ENCODE measurements at places on chromosomes 7 and 10. TPM values are rescaled to one million over a fixed set of nuclear protein-coding genes. Genes with fewer than 3 reads are reported as not detected.

The SORCS1 gene
- total RNA-seq: not detected

DNA sequence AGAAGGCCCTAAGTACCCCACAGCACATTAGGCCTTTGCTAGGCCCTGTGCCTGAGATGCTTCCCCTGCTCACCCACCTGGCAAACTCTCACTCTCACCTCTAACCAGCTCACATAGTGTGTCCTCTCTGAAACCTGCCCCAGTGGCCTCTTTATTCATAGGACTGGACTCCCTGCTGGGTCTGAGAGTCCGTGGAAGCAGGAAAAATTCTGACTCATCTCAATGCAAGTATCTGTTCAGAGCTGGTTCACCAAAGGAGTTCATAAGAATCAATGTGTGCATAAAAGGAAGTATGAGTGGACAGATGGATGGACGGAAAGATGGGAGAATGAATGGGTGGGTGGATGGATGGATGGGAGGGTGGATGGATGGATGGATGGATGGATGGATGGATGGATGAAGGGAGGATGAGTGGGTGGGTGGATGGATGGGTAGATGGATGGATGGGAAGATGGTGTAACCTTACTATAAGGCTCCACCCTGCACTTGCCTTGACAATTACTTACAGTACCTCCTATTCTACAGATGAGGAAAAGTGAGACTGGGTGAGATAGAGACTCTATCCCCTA is 111.2 kb upstream of the ZMIZ1 start:
- DNase-seq: no peak
- no peak overlapping the region for H3K4me3 ChIP-seq
- no peak overlapping the region for H3K27ac ChIP-seq
- no peaks in the 10 kb centered on the region for H3K27me3 ChIP-seq

The CYP3A4 gene
- not detected for total RNA-seq

DNA sequence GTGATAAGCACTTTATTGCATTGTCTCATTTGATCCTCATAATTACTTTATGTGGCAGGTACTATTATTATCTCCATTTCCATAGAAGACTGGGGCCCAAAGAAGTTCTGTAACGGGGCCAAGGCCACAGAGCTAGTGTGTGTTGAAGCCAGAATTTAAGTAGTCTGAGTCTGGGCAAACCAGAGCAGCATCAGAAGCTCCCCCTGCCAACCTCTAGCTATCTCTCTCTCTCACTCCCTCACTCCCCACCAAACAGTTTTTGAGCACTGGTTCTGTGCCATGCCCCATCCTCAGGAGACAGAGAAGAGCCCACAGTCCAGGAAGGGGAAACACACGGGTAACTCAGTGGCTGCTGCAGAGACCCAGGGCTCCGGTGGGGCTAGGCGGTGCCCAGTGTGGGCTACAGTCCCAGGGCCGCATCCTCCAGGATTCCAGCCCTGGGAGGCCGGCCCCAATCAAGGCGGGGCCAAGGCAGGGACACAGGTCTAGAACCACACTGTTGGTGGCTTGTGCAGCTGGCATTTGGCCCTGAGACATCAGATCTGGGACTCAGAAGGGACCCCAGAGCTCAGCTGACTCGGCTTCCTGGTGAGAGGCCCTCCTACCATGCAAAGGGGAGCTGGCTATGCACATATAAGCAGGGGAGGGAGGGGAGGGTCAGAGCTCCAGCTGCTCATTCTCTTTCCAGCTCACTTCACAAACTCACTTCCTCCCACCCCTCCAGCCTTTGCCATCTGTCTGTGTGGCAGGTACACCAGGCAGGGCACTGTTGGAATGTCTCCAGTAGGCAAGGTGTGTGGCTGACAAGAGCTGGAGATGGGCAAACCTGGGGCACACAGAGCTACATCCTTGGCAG is 34.4 kb downstream of the COL13A1 start:
- no peaks in the 10 kb centered on the region for H3K4me1 ChIP-seq
- H3K27ac ChIP-seq: no peak overlapping the region
- no peaks in the 10 kb centered on the region for H3K36me3 ChIP-seq
- DNase-seq: no peak
- no peaks in the 10 kb centered on the region for H3K27me3 ChIP-seq

DNA sequence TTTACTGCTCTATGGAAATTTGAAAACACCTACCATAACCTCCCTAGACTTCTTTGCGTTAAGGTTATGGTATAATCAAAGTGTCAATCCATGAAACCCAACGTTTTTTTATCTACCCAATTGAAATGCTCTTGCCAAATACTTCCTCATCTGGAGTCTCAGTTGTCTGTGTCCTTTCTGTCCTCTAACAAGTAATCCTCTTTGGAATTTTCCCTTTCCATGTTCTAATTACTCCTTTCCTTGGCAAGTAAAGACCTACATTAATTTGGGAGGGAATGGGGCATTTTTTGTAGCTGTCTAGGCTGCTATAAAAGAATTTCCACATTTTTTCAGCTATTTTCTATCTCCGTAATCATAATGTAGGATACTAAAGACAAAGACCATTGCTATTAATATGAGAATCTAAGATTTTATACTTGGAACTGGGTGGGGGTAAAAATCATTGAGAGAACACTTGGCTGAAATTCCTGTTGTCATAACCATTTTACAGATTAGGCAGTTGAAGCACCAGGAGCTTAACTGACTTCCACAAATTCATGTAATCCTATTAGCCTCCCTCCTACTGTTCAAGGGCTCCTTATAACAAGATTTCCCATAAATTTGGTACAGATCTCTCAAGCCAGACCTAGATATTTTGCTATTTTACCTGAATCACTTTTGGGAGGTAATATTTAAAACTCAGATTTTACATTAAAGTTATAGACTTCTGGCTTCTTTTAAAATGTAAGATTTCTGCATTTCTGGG is 1307.6 kb downstream of the XPNPEP1 start:
- H3K4me3 ChIP-seq: no peak overlapping the region
- no peak for DNase-seq
- no peak overlapping the region for H3K27ac ChIP-seq
- H3K4me1 ChIP-seq: no peaks in the 10 kb centered on the region
- H3K27me3 ChIP-seq: no peaks in the 10 kb centered on the region

The RAMP3 gene
- 7.1 TPM for total RNA-seq

DNA sequence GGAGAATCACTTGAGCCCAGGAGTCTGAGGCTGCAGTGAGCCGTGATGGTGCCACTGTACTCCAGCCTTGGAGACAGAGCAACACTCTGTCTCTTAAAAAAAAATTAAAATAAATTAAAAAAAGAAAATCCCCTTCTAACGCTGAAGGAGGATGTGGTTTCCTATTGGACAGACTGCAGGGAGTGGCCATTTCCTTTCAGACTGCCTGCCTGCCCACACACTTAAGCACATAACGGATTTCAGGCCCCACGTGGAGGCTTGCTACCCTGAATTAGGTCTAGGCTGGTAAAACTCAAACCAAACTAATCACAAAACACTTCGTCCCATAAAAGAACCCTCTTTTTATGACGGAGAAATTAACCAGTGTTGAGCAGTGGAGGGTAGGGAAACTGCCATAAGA is 34.0 kb downstream of the GATA3 start:
- DNase-seq: no peak
- no peaks in the 10 kb centered on the region for H3K27me3 ChIP-seq
- H3K4me3 ChIP-seq: no peak overlapping the region
- no peaks in the 10 kb centered on the region for H3K36me3 ChIP-seq
- H3K27ac ChIP-seq: no peak overlapping the region

GRCh38 chr10:131586958-131587357 is 275.4 kb upstream of the TCERG1L start:
- no peak overlapping the region for H3K27ac ChIP-seq
- no peaks in the 10 kb centered on the region for H3K4me1 ChIP-seq
- no peak overlapping the region for H3K4me3 ChIP-seq
- H3K27me3 ChIP-seq: peaks cover 11% of the 10 kb centered on the region
- no peak for DNase-seq
- H3K36me3 ChIP-seq: no peaks in the 10 kb centered on the region

- H3K27me3 ChIP-seq: no peaks in the 10 kb centered on the region
- H3K36me3 ChIP-seq: no peaks in the 10 kb centered on the region
- no peak overlapping the region for H3K4me3 ChIP-seq
- no peak overlapping the region for H3K27ac ChIP-seq
- DNase-seq: no peak
- no peaks in the 10 kb centered on the region for H3K4me1 ChIP-seq
These were observed 40.8 kb downstream of the CPED1 start for GRCh38 chr7:121029302-121029701.

- no peak overlapping the region for H3K27ac ChIP-seq
- H3K4me1 ChIP-seq: peaks cover 7% of the 10 kb centered on the region
- H3K36me3 ChIP-seq: no peaks in the 10 kb centered on the region
- no peak for DNase-seq
- no peaks in the 10 kb centered on the region for H3K27me3 ChIP-seq
These were observed 54.0 kb downstream of the NEURL1 start for GRCh38 chr10:103547391-103547946.

The CNNM1 gene
- total RNA-seq: 2.4 TPM

DNA sequence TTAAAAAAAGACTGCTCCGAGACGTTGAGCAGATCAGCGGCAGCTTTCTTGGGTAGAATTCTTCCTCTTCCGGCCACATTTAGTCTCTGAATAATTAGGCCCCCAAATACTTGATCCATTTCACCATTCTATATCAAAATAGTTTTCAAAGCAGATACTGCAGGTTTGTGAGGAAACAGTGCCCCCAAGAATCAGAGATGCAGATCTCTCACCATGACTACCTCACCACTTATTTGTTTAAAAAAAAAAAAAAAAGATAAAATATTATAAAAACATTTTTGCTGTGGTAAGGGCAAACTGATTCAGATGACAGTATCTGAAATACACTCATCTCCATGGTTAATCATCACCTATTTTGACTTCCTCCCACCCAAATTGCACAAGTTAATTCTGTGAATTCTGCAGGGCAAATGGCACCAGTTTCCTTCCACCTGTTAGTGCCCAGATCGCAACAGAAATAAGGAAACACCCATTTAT is 210.4 kb downstream of the FAM107B start:
- no peak overlapping the region for H3K27ac ChIP-seq
- H3K27me3 ChIP-seq: no peaks in the 10 kb centered on the region
- H3K36me3 ChIP-seq: no peaks in the 10 kb centered on the region
- H3K4me1 ChIP-seq: peaks cover 15% of the 10 kb centered on the region
- no peak overlapping the region for H3K4me3 ChIP-seq

DNA sequence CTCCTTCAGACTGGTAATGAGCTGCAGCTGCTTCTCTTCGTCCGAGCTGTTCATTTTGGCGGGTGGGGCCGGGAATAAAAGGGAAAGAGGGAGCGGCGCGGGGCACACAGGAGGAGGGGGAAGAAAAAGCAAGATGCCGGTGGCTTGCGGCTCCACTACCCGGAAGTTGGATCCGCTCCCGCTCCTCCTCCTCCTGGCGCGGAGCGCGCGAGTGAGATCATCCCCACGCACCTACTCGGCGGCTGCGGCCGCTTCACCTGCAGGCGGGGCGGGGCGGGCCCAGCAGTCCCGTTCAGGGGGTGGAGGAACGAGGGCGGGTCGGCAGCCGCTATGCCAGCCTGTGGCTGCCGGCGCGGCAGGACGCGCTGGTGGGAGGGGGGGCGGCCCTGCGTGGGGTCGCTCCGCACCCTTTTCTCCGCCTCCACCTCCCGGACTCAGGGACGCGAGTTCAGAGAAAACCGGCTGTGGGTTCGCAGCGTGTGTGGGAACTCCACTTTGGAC is at the start of gene SHTN1:
Gene SHTN1 (minus strand): TSS at position 162 of the 501 bp plus-strand sequence. CDS start 108 bp downstream, at position 54.
- peaks cover 27% of the 10 kb centered on the region for H3K4me1 ChIP-seq
- no peaks in the 10 kb centered on the region for H3K36me3 ChIP-seq
- peaks cover 26% of the 10 kb centered on the region for H3K27me3 ChIP-seq
- peak within 1 kb of the TSS; percentile 84 for H3K4me3 ChIP-seq
- H3K27ac ChIP-seq: peak within 1 kb of the TSS; percentile 89
- DNase-seq: no peak

GRCh38 chr10:49325916-49326783 is 27.2 kb downstream of the C10orf71 start:
- no peaks in the 10 kb centered on the region for H3K36me3 ChIP-seq
- no peak overlapping the region for H3K4me3 ChIP-seq
- H3K27me3 ChIP-seq: no peaks in the 10 kb centered on the region
- no peaks in the 10 kb centered on the region for H3K4me1 ChIP-seq

GRCh38 chr7:157457355-157458253 is 120.8 kb downstream of the DNAJB6 start:
- H3K36me3 ChIP-seq: no peaks in the 10 kb centered on the region
- H3K4me3 ChIP-seq: no peak overlapping the region
- no peak for DNase-seq
- H3K27ac ChIP-seq: no peak overlapping the region
- no peaks in the 10 kb centered on the region for H3K27me3 ChIP-seq

GRCh38 chr7:147136352-147136751 is 1019.8 kb downstream of the CNTNAP2 start:
- H3K27ac ChIP-seq: no peak overlapping the region
- DNase-seq: no peak
- no peak overlapping the region for H3K4me3 ChIP-seq
- no peaks in the 10 kb centered on the region for H3K36me3 ChIP-seq
- H3K27me3 ChIP-seq: no peaks in the 10 kb centered on the region

DNA sequence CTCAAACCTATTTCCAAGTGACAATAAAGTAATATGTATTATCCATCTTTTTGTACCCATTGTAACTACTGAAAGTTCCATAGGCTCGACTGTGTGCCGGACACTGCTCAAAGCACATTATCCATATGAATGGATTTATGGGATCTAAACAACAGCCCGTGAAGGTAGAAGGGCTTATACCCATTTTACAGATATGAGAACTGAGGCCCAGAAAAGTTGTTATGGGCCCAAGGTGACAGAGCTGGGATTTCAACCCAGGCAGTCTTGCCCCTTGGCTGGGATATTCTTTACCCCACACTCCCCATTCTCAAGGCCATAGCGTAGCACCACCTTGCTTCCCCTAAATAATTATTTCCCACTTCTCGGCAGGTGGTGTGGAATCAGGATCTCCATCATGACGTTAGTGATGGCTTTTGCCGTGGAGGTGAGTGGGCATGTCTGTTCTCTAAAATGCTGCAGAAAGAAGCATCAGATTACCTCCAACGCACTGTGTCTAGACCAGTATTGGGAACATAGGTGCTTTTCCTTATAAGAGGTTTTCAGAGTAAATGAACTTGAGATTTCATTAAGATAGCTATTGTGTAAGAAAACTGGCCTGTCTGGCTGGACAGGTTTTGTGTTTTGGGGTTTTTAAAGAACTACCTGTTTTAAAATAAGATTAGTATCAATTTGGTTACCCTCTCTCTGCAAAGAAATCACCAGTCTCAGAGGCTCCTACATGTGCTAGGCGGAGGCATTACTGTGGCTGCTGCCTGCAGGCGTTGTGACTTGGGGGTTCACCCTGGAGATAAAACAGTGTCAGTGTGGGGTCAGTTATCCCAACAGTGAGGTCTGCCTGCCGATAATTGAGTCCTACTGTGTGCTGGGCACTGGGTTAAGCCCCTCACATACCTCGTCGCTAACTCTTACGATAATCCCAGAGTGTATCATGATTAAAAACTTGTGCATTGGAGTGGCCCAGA is 85.1 kb upstream of the SDK1 start:
- no peak overlapping the region for H3K27ac ChIP-seq
- no peaks in the 10 kb centered on the region for H3K27me3 ChIP-seq
- H3K4me3 ChIP-seq: no peak overlapping the region
- H3K36me3 ChIP-seq: no peaks in the 10 kb centered on the region
- DNase-seq: no peak

DNA sequence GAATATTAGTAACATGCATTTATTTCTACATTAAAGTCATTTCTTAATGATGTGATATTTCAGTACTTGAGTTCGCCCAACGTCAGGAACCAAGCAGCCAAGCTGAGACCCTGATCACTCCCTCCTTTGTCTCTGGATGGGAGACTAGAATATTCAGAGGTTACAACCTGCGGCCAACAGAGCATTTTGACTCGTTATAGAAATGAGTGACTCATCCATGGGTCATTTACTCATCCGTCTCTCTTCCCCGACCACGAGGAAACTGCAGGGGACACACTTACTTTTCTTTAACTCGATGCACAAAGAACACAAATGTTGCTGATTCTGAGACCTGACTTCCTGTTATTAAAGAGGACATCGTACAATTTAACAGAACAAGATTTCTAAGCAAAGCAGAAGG is 343.3 kb downstream of the FRMD4A start:
- no peak for DNase-seq
- H3K4me1 ChIP-seq: peaks cover 39% of the 10 kb centered on the region
- H3K27me3 ChIP-seq: no peaks in the 10 kb centered on the region
- no peak overlapping the region for H3K4me3 ChIP-seq
- H3K36me3 ChIP-seq: no peaks in the 10 kb centered on the region
